ENCODE measurements at places on chromosomes 12 and 14. TPM values are rescaled to one million over a fixed set of nuclear protein-coding genes. Genes with fewer than 3 reads are reported as not detected.

GRCh38 chr14:19799880-19800279 lies 3.7 kb upstream of the OR4N2 start:
- no peak for DNase-seq

DNA sequence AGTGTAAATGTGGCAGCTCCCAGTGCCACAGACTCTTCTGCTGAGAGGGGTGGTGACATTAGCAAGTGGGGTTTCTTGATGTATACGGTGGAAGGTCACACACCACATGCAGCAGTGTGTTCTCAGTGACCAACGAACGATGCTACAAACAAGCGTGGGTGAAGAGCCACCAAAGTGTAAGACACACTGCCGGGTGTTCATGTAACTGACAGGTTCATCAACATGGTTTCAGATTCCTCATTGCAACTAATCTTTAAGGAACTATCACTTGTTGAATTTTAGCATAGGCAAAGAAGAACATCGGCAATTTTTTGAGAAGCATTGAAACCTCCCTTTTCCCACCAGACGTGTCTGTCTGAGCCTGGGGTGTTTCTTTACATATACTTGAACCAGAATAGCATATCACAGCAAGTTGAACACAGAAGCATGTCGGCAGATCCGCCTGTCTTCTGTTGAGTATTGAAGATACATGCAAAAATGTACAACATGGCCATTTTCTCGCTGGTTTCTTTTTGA lies 58.8 kb downstream of the PPP2R5C start:
- DNase-seq: no peak

Gene GPRC5D
- total RNA-seq: not detected

DNA sequence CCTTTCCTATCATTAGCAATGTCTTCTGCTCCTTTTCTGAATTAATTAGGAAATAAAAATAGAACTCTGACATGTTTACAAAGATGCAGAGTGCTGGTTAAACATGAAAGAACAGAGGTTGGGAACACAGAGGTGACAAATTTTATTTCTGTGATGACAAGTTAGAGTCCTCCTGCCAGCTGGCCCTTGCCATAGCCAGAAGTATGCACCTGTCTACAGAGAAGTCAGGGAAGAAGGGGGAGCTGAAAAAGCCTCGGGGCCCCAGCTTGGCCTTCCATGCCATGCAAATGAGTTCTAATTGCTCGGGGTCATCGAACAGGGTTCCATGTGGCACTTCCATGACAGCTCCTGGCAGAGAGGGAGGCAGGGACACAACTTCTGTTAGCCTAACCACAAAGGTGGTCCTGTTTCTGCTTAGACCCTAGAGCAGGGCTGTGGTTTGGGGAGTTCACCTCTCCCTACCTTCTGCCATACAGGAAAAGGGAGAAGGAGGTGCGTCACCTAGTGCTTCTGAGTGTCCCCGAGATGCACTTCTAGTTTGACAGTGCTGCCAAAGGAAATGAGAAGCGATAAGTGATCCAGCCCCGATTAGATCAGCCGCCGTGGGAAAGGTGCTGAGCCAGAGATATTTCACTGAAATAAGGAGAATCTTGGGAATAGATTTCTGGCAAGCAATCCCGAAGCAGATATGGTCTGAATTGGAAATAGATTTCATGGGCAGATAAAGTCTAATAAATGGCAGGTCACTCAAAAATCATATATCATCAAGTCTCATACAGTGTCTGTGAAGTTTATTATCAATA lies 155.8 kb upstream of the FOXN3 start:
- DNase-seq: no peak

GRCh38 chr14:105537580-105538474 lies 11.4 kb downstream of the TMEM121 start:
- DNase-seq: peak; percentile 19

GRCh38 chr14:23127861-23128260 lies 8.8 kb upstream of the CEBPE start:
- no peak for DNase-seq

DNA sequence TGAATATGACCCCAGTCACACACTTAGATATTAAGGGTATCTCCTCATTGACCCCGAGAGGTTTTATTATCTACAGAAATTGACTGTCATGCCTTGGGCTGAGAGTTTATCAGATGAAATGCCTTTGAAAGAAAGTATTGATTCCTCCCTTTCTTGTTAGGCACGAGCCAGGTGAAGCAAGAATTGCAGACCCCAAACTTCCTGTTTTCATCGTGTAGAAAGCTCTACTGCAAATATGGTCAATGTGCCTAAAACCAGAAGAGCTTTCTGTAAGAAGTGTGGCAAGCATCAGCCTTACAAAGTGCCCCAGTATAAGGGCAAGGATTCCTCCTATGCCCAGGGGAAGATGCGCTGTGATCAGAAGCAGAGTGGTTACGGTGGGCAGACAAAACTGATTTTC lies 143.9 kb upstream of the FUT8 start:
- no peak for DNase-seq

- no peak for DNase-seq
These were observed 23.8 kb upstream of the PPP2R5C start for GRCh38 chr14:101737414-101738339.

Gene C3AR1
- total RNA-seq: not detected

- no peak for DNase-seq
These were observed 838.6 kb downstream of the BCL11B start for GRCh38 chr14:98433436-98433835.

Gene DHH
- not detected for total RNA-seq

Measured in MG63 (cell line).